ENCODE measurements at places on chromosomes 1 and 21.

DNA sequence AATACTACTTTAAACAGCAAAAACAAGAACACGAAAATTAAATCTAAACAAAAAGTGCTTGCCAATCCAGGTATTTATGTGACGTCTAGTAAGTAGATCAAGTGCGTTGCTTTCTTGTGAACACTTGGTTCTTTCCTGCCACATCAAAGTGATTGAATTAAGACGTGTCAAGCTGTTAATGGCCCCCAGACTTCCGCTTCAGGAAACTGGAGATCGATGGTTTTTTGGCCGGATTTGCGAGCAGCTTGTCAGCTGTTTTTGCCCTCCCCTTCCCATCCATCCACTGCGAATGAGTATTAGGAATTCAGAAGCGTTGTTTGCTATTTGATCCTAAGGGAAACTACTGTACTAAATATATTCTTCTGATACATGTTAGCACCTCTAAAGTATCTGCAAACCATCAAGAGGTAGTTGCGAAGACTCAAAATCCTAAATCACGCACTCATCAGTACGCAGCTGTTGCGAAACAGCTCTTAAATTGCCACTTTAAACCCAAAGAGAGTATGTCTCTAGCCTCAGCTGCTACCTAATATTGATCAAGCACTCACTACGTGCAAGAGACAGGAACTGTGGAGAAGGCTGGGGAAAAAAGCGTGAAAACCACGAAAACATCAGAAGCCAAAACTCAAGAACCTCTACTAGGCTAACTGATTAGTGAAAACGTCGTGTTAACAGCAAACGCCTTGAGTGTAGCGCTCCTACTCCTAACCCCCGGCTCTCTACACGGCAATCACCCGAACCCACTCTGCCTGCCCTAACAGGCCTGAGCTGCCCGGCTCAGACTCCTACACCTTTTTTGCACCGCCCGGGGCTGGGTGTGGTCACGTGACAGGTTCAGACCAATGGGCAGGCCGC, 473 bp upstream of the BRDT start:
- DNase-seq, result peak; percentile 25

DNA sequence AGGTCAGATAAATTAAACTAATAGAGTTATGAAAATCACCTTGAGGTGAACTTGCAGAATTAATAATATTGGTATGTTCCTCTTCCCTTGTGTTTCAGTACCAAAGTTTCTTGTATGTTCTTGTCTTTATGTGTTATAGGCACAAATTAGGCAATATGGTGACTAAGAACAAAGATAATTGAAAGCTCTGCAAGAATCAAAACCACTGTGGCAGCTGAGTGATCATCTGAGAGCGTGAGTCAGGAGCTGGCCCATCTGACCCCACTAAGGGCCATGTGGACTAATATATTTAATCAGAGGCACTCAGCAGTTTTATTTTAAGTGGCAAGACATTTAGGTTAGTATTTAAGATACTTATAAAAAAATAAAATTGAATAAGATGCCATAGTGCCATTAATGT, 12.8 kb upstream of the CASQ2 start:
- DNase-seq, result no peak

DNA sequence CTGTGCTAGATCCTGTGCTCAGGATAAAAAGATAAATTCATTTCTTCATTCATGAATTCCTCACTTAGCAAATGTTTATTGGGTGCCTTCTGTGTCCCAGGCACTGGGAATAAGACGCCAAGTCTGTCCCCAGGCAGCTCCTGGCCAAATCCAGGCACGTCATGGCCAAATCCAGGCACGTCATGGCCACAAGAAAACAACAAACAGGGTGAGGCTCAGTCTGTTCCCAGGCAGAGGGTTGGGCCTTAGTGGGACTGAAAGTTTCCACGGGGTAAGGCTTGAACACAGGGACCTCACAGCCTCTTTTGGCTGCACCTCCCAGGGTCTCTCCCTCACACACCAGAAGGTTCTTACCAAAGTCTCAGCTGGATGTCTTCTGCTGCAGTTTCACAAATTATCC, 95.7 kb downstream of the PAX7 start:
- no peak for DNase-seq

GRCh38 chr1:196774175-196774574, 465 bp upstream of the CFHR3 start:
- no peak for DNase-seq

DNA sequence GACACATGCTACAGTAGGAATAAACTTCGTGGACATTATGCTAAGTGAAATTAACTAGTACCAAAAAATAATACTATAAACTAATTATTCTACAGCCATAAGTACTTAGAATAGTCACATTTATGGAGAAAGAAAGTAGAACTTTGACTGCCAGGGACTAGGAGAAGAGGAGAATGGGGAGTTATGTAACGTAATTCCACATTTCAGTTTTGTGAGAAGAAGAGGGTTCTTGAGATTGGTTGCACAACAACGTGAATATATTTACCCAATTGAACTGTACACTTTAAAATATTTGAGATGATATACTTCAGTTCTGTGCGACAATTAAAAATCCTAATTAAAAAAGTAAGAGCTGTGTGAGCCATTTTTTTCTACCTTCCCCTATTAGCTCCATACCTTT, 1412.9 kb downstream of the PLA2G4A start:
- no peak for DNase-seq

- no peak for DNase-seq
Measured at GRCh38 chr1:17611991-17612390, 72.5 kb downstream of the ARHGEF10L start.

DNA sequence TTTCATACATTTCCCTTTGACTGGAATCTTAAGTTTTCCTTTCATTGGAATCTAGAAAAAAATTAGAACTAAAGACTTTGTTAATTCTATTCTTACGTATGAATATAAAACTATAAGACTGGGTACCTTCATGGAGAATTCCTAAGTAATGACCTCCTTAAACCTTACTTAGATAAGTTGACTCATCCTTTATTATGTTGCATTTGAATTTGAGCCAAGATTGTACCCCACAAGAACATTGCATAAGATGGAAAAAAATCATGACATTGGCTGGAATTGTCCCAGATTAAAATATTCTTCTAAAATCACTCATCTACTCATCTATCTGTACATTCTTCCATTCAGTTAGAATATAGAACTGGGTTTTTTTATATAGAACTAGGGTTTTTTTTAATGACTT, 137.4 kb downstream of the C1orf21 start:
- DNase-seq, result no peak

DNA sequence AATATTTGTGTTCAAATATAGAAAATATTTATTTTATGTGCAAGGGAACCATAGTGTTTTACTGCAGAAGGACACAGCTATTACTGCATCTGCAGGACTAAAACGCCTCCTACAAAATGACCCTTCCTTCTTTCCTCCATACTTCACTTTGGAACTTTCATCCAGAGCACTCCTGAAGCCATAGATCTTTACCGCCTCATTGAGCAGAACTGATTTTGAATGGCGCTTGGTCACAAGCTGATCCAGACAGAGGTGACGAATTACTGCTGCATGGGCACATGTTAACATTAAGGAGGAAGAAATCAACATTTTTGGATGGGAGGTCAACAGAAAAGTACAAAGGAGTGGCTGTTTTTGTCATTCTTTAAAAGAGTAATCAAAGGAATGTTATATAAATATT, 931.6 kb downstream of the NCAM2 start:
- no peak for DNase-seq

DNA sequence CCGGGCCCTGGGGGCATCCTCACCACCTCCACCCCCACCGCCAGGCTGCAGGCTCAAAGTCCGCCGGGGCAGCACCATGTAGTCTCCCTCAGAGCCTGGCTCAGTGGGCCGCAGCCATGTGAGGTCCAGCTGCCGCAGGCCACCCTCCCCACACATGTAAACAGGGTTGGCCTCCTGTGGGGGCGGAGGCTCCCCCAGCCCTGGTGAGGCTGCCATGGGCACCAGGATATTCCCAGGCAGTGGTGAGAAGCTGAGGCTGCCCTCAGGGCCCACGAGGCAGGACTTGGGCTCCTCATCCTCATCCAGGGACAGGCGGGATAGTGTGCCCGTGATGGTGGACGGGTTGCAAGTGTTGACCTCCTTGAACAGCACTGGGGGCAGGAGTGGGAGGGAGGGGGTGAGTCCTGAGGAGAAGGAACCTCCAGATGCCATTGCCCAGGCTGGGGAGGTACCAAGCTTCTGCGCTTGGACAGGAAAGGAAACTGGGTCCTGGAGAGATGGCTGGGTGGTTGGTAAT, 27.3 kb upstream of the COL16A1 start:
- DNase-seq, result no peak

DNA sequence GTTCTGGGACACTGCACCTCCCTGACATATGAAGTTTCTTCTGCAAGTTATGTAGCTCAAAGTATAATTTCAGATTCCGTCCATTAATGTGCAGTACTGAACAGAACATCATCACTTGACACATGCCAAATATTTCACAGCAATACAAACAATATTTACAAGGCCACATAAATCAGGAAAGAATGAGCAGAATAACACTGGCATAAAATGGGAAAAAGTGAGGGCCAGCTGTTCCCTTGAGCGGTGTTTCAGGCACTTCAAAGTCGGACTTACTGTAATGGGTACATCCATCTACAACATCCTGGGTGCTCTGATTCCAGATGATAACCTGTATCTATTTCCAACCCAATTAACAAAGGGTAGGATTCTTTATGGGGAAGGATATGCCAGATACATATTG, 217.4 kb downstream of the APP start:
- no peak for DNase-seq

GRCh38 chr1:172882791-172883386, 167.9 kb downstream of the TNFSF18 start:
- no peak for DNase-seq

DNA sequence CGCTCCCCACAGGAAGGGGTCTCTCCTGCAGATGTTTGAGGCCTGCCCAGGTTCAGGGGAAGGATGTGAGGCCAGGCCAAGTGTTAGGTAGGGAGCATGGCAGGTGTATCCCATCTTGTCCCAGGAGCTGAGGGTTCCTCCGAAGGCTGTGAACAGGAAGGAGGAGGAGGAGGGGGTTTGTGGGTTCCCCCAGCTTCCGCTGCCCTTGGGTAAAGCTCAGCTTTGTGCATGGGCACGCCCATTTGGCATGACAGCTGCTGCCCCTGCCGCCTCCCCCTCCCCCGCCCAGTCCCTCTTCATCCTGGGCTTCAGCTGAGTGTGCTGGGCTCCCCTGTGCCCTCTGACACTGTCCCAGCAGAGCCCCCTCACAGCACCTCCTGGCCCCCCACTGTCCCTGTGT, 25.5 kb downstream of the TNFRSF8 start:
- no peak for DNase-seq

GRCh38 chr21:23585419-23585818, 2021.9 kb downstream of the MRPL39 start:
- DNase-seq, result no peak

- no peak for DNase-seq
Measured at GRCh38 chr1:117795190-117795589, 134.2 kb downstream of the GDAP2 start.

GRCh38 chr1:178442925-178443324, 53.8 kb downstream of the CLEC20A start:
- no peak for DNase-seq

GRCh38 chr1:221084681-221085080, 205.4 kb downstream of the HLX start:
- DNase-seq, result no peak

DNA sequence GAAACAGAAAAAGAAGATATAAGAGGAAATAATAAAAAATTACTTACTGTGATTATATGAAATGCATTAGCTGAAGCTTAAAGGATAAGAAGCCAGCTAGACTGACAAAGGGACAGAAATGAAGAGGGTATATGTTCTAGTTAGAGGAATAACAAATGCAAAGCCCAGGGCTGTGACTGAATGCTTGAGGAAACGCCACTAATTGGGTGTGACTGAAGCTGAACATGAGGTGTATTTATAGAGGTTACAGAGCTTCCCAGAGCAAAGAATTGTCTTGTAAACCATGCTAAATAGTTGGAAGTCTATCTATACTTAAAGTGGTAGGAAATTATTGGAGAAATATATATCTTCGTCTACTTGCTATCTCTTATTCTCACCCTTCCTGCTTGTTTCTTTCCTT, 77.7 kb upstream of the PLPPR5 start:
- DNase-seq, result no peak
